Retina (tissue), 1 donor: ENCODE measurements at places on chromosomes 3 and 15.
A peak's percentile ranks its signal among the peaks of the same experiment; 100 is the strongest.

- no peak for DNase-seq
Observed at GRCh38 chr3:123552095-123552714, 32.6 kb downstream of the HACD2 start.

- no peak for DNase-seq
Observed at GRCh38 chr3:192930577-192930976, 12.9 kb upstream of the MB21D2 start.

GRCh38 chr3:103052236-103052830 is 617.5 kb downstream of the ZPLD1 start:
- no peak for DNase-seq

DNA sequence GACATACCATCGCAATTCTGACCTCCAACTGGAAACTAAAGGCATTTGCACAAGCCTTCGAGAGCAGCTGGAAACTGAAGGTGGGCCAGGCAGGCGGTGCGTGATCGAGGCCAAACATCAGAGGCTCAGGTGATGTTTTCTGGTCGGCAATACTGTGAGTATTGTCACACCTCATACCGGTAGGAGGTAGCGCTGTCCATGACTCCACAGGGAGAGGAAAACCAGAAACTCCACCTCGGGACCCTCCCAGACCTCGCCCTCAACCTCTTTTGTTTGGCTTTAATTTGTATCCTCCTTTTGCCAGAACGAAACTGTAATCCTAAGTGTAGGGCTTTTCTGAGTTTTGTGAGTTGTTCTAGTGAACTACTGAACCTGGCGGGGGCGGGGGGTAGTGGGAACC is 43.6 kb downstream of the LDHAL6B start:
- DNase-seq, result no peak

DNA sequence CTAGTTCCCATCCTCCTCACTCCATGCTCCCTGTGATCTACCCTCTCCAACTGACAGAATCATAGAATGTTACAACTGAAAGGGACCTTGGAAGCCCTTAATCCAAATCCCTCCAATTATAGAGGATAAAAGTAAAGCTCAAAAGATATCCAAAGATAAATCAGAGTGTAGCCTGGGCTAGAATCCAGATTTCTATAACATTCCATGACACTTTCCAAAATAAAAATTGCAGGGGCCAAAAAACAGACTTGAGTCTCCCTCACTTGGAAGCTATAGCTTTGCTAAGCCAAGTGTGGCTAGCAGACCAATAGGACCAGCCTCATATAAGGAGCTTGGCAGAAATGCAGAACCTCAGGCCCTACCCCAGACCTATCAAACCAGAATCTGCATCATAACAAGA is 148.1 kb downstream of the NTRK3 start:
- no peak for DNase-seq

DNA sequence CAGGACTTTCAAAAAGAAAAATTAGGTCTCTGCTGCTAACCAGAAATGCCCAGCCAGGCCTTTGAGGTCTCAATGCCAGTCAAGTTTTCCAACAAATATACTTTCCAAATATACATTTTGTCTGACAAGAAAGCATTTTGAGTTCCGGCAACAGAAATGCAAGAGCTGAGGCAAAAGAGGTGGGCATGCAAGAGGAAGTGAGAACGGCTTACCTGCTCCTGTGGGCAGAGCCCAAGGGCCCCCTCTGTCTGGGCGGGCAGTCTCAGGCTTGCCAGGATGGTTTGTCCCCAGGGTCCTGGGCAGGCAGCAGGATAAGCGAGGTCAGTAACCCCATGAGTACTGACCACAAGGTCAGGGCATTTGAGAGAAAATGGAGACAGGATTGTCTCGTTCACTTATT is 136.1 kb upstream of the TOPAZ1 start:
- DNase-seq, result no peak

DNA sequence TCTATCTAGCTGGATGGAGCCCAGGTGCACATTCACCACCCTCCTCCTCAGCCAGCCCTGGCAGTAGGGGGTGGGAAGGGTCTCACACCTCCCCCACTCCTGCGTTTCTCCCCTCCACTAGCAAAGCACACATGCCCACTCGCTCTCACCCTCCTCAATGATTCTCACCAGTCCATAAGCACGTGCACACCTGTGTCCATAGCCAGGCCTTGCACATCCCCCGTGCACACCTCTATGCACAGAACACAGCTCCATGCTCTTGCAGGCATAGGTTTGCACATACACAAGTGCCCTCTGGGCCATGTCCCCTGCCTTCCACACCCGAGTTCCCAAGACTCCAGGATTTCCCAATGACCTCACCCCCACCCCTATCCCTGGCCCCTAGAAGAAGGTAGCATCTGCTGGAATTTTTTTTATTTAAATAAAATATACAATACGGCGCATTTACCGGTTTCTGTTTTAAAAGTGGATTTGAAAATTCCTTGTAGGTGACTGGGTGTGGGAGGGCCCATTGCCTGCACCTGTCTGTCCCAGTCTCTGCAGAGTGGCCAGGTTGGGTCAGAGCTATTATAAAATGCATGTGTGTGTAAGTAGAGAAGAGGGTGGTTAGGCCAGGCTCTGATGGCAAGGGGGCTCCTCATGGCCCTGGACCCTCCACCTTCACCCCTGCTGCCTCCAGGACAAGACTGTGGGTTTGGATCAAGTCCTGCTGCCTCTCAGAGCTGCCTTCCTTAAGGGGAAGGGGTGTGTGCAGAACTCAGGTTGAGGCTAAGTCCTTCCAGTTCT is 49.1 kb downstream of the HCN4 start:
- no peak for DNase-seq

DNA sequence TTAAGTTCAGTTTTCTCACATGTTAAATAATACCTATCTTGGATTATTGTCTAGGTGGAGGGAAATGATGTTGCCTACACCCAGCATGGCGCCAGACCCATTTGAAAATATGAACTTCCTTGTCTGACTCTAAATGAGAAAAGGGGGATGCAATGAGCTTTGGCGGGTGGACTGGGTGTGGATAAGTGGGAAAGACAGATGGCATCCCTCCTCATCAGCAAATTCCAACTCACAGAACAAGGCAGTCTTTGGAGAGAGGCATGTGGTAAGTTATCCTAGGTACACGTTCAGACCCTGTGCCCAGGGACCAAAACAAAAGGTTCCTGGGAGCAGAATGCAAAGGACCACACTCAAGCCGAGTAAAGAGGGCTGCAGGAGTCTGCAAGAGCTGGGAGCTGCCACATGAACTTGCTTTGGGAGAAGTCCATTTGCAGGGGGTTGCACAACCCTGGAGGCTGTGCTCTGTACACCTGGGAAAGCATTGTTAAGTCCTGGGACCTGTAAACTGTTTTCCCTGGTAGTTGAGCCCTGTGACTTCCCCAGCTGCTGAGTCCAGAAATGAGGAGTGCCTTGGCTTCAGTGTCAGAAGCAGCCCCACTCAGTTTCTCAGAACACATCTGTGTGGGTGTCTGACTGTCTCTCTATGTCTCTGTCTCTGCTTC is 102.3 kb upstream of the TPM1 start:
- no peak for DNase-seq

GRCh38 chr3:190533511-190534281 is 19.8 kb downstream of the IL1RAP start:
- no peak for DNase-seq

GRCh38 chr3:102301155-102301880 is 133.5 kb upstream of the ZPLD1 start:
- no peak for DNase-seq

- DNase-seq, result no peak
Observed at GRCh38 chr3:159455741-159456181, 532.9 kb upstream of the IL12A start.

DNA sequence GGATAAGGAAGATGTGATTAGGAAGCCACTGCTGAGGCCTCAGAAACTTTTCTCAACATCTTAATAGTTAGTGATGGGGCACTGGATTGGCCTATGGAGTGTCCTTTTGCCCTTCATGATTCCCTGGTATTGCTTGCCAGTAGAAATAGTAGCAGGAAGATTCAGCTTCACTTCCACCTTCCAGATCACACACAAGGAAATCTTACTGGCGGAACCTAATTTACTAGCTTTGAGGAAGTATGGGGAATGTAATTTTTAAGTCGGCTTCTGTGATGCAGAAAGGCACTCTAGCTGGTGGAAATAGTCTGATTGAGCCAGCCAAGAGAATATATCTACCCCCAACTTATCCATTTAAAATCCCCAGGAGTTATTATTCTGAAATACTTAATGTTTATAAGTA is 46.5 kb downstream of the LPP start:
- DNase-seq, result no peak

GRCh38 chr15:69145694-69146492 is 14.5 kb upstream of the GLCE start:
- DNase-seq, result peak; percentile 49

DNA sequence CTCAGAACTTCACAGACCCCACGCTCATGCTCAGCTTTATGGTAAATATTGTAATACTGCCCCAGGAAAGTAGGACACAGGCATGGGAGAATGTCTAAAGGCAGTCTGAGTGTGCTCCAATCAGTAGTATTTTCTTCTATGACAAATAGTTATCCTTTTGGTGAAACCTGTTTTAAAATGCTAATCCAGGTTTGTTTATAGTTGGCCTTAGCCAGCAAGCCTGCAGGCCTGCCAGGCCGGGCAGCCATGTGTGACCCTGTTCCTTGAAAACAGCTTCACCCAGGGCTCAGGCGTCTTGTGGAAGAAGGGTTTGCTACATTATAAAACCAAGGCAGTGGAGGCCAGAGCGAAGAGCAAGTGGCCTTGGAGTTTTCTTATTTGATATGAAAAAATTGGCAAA is 104.7 kb downstream of the SEMA6D start:
- DNase-seq, result no peak

- DNase-seq, result no peak
Observed at GRCh38 chr3:3665961-3666640, 133.1 kb upstream of the LRRN1 start.

DNA sequence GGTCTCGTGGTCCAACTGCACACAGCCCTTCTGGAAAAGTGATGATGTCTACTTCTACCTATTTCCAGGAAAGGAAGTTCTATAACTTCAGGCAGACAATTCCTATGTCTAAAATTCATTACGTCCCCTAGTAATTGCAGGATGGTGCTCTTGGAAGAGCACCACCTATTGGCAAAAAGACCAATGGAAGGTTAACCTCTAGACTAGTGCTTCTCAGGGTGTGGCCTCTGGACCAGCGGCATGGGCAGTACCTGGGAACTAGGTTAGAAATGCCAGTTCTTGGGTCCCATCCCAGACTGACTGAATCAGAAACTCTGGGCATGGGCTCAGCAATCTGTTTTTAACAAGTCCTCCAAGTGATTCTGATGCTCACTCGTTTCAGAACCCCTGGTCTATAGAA is 258.3 kb upstream of the ICE2 start:
- no peak for DNase-seq

GRCh38 chr3:39180546-39181346 is 11.6 kb downstream of the XIRP1 start:
- DNase-seq, result peak; percentile 88

DNA sequence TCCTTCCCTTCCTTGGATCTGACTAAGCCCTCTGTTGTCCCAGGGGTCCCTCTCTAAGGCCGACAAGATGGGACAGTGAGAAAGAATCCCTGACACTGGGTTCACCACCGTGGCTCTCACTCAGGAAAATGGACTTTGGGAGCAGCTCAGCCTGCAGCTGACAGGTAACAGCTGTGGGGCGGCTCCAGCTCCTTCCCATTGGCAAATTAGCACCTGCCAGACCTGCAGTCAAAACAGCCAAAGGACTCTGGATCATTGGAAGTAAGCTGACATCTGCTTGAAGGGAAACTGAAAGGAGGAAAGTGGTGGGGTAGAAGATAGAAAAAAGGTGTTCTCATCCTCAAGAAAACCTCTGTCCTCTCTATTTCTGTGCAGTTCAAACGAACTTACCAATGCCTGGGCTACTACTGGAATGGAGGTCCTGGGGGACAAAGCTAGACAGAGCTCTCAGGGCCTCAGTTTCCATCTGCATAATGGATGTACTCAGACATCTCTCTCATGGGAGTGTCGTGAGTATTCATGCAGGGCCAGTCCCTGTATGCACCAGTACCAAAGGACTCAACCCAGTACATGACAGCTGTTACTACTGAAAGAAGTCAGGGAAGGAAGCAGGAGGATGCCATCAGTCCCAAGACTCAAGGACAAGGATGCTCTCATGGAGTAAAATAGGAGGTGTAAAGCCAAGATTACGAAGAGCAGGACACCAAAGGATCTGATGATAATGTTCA is 53.6 kb upstream of the DCLK3 start:
- no peak for DNase-seq

DNA sequence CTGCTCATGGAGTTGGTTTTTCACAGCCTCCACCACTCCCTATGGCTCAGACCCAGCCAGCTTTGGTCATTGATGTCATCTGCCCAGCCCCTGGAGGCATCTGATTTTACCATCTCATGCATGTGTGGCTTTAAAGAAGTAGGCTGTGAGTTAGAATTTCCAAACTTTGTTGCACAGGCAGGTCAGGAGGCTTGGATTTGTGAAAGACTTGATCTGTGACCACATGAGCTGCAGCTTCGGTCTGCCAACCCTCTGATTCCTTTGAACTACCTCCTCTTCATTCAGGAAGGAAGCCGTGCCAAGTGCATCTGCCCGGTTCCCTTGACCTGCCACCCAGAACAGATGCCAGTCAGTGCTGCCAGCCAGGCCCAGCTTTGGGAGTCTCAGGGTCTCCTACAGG is 9.2 kb downstream of the CTXND1 start:
- DNase-seq, result no peak

- DNase-seq, result peak; percentile 49
Observed at GRCh38 chr3:85576091-85576690, 617.4 kb downstream of the CADM2 start.

DNA sequence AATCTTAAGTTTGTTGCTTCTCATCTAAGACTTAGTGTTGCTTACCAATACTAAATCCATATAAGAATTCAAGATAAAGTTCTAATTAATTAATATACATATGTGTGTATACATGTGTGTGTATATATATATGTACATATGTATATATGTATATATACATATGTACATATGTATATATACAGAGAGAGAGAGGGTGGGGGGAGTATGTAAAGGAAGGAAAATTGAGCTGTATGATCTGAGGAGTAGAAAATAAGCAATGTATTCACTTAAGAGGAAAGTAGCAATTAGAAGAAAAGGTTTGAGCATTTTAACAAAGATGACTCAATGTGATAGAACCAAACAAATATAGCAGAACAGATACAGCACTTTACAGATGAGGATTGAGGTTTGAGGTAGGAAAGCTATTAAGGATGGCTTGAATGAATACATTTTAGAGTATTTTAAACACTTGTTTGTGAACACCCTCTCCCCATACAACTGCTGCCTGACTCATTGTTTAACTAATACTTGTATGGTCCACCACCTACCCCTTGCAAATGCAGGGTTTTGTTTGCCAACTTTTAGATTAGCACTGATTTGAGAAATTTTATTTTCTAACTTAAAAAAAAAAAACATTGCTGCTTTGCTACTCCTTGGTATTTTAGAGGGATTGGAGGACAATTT is 681.1 kb upstream of the CADM2 start:
- no peak for DNase-seq

DNA sequence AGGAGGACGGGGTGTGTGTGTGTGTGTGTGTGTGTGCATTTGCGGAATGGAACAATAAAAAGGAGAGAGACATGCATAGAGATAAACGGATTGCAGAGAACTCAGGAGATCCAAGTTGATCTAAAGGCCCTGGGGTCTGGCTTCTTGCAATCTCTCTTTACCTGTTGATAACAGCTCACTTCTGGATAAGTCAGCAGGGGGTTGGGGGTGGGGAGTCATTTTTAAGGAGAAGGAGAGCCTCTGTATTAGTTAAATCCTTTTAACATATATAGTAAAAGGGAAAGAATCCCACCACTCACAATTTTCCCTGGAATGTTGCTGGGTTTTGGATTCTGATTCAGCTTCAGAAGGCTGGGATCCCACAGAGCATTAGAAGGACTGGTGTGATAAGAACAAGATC is 87.5 kb upstream of the MITF start:
- DNase-seq, result no peak

GRCh38 chr15:88120026-88120425 is 136.5 kb downstream of the NTRK3 start:
- DNase-seq, result no peak
